Stimulated activated CD4-positive, alpha-beta T cell treated with anti-CD3 and anti-CD28 coated beads, TNF-alpha, amount 100 ng/mL, for 48 hours (primary cell): ENCODE measurements at places on chromosomes 7 and 10.

GRCh38 chr7:102024005-102024768 lies 206.8 kb downstream of the CUX1 start:
- no peak for DNase-seq

- no peak for DNase-seq
These were observed 60.8 kb upstream of the PLPP4 start for GRCh38 chr10:120396228-120396627.

DNA sequence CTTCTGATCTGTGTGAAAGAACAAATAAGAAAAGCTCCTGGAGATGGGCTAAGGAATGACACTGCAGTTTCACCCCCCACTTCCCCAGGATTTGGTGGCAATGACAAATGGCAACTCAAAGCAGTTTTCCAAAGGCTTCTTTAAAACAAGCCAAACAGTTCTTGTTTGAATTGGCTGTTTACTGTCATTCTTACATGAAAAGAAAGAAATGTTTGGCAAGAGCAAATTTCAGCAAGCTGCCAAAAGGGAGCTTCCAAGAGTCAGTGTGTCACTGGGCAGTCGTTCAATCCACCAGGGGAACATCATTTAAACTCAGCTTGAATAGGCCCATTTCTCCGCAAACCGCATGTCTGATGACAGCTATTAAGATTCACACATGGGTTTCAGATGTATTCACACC lies 119.0 kb upstream of the RHOBTB1 start:
- DNase-seq = no peak

- no peak for DNase-seq
These were observed 42.5 kb upstream of the KMT2E start for GRCh38 chr7:104971290-104972071.

GRCh38 chr7:79820387-79820786 lies 314.2 kb upstream of the GNAI1 start:
- no peak for DNase-seq

DNA sequence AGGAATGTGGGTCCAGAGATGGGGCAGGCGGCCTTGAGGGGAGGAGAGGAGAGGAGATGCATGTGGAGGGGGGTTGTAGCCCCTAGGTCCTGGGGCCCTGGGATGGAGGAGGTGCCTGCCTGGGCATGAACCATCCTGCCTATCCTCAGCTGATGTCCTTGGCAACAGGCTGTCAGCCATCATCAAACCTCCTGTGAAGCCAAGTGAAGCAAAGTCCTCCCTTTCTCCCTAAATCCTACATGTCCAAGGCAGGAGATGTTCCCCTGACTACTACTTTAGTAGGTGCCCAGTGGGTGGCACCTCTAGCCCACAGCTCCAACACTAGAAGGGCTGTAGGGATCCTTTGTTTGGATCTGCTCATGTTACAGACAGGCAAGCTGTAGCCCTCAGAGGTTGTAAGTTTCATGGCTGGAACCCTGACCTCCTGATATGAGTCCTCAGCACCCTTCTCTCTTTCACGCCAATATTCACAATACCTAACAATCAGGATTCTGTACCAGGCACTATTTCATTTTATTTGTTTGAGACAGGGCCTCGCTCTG lies 66.6 kb upstream of the SYPL1 start:
- DNase-seq = no peak

DNA sequence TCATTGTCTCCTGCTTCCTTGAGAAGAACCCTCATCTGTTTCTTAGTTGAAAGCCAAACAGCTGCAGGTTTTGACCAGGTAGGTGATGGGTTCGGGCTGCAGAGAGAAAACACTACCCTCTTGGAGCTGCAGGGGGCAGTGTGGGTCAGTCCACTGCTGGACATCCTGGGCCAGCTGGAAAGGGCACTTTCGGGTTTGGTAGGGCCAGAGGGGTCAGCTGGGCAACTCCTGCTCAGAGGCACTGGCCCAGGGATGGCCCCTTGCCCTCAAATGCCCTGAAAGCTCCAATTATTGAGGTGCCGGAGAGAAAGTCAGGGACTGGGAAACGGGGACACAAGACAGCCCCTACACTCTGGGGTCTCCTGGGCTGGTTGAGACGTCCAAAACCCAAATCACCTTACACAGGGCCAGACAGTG lies 90.7 kb downstream of the MKI67 start:
- no peak for DNase-seq

DNA sequence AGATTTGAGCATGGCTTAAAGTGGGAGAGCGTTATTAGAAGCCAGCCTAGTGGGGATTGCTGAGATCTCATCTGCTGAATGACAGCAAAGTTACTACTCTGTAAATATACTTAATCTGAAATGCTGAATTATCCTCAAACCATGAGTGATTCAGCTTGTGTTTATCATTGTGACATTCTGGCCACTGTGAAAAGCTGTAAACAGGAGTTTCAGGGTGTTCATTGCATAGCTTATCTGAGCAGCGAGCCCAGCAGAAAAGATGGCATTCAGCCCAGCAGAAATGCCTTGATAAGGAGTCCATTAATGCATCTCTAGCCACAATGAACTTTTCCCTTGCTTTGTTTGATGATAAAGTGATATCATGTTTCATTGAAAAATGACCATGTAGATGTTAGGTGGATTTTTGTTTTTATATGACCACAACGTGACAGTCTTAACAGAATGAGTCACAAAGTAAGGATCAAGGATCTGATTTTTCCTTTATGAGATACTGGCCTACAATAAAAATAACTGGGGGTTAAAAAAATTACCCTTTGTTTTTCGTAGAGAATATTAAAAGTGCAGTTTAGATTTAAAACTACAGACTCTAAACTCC lies 7.8 kb downstream of the TES start:
- no peak for DNase-seq
